HepG2 (cell line): ENCODE measurements at places on chromosomes 4 and X. TPM values are rescaled to one million over a fixed set of nuclear protein-coding genes. Genes with fewer than 3 reads are reported as not detected.

ALG13 gene
- total RNA-seq: 31.2 and 43.9 TPM in 2 replicates

HMGN5 gene
- total RNA-seq: 0.24 and 0.36 TPM in 2 replicates

CTSO gene
- 0.07 TPM in 1 of 2 replicates, not detected in the other for total RNA-seq

ENAM gene
- total RNA-seq: not detected in 2 replicates

WAS gene
- total RNA-seq: not detected in 2 replicates

VCX3A gene
- total RNA-seq: not detected in 2 replicates

NMU gene
- total RNA-seq: not detected in 2 replicates

SHROOM3 gene
- total RNA-seq: not detected in 2 replicates

PABPC1L2A gene
- not detected in 2 replicates for total RNA-seq

HERC6 gene
- 2.0 and 2.7 TPM in 2 replicates for total RNA-seq
